ENCODE measurements at places on chromosomes 5 and 9.

DNA sequence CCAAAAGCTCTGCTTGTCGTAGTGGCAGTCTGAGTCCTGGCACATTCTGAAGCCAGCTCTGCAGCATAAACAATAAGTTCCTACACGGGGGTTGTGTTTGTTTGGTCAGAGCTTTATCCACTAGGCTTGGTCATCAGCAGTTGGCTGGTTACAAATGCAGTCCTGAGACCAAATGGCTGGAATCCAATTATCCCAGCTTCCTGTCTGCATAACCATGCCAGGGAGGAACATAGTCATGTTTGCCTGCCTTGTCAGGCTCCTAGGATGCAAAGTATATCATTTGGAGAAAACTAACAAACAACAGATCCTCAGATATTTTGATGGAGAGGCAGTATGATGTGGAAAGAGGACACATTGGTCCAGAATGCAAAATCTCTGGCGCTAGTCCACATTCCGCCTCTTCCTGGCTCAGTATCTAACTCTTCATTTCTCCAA is 85.8 kb downstream of the FBXO38 start:
- no peak for DNase-seq

DNA sequence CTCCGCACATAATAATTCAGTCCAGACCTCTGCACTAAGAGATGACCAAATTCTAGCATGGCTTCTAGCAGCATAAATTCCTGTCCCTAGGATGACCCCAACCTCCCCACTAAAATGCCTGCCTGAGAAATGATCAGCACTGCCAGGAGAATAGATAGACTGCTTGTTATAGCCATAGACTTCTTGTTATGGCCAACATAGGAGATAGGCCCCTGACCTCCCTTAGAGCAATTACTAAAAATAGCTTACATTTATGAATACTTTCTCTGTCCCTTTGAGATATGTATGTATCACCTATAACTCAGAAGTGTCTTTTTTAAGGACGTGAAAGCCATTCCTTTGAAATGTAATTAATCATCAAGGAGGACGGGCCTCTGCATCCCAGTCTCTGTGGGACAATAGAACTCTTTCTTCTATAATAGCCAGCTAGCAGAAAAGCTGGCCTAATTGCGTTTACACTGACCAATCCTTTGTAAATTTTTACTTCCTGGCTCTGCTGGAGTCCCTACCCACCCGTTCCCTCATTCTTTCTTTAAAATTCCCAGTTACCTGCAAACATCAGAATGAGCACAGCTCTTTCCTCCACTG is 1002.7 kb downstream of the CDH18 start:
- no peak for DNase-seq

DNA sequence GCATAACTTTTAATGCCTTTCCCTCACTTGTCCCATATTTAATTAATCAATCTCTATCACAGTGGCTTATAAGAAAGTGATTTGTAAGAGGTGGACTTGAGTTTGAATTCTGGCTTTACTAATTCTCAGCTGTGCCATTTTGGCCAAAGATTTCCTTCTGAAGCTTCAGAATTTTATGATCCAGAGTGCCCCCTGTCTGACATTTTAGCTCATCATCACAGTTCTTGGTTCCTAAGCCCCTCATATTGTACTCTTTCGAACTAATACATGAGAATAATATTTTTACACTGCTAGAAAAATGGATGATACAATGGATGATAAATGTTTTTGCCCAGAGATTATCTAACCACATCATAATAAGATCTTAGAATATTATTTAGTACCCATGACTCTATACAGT is 1014.1 kb downstream of the PTPRD start:
- no peak for DNase-seq

GRCh38 chr5:149063896-149064478 is 1.1 kb upstream of the SH3TC2 start:
- DNase-seq = no peak

DNA sequence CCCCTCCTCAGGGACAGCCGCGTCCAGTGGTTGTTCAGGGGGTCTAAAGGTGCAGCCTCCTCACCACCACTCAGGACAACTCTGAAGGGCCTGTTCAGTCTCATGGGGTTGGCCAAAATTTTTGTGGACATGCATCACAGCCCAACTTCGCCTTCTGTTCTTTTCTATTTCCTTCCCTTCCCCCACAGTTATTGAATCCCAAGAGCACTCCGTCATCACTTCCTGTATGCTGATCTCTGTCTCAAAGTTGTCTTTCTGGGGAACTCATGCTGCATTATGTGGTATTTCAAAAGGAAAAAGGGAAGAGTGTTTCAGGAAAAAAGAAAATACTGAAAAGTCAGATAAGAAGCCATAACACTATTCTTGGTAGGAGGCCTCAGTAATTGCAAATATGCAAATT is 355.4 kb downstream of the CAAP1 start:
- no peak for DNase-seq

DNA sequence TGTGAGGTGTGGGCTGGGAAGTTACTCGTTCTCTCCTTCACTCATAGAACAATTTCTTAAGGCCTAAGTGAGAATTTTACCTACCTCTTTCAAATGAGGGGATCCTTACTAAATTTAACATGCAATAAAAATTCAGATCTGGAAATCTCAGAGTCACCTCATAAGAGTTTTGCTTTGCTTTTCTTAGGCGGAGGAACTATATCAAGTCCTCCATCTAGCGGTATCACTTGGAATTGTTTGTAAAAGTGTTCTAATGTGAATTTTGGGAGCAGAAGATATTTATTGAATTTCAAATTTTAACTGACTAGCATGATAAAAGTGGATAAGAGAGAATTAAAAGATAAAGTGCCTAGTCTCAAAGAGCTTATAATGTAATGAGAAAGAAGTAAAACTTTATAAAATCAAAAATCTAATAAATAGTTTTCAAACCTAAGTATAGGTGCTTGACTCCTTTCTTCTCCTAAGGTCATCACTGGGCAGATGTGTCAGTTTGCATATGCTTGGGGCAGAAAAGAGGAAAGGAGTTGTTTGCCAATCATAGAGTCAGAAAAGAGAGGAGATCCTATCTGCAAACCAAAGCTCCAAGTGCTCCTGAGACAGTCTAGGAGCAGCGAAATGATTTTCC is 145.7 kb upstream of the DAB2 start:
- no peak for DNase-seq

- no peak for DNase-seq
Observed at GRCh38 chr5:176882567-176882903, 16.6 kb downstream of the HK3 start.

GRCh38 chr5:41882765-41883164 is 12.5 kb upstream of the OXCT1 start:
- DNase-seq = no peak

DNA sequence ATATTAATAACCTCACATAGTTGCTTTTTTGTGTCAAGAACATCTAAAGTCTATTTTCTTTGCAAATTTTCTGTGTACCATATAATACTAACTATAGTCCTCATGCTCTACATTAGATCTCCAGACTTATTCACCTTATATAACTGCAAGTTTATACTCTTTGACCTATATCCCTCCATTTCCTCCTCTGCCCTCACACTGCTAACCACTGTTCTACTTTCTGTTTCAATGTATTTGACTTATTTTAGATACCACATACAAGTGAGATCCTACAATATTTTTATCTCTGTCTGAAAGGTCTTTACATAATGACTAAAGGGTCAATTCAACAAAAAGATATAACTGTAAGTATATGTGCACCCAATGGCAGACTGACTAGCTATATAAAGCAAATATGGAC is 789.7 kb upstream of the ZNF608 start:
- no peak for DNase-seq

- DNase-seq = no peak
Observed at GRCh38 chr5:135242866-135243555, 156.0 kb downstream of the MACROH2A1 start.

DNA sequence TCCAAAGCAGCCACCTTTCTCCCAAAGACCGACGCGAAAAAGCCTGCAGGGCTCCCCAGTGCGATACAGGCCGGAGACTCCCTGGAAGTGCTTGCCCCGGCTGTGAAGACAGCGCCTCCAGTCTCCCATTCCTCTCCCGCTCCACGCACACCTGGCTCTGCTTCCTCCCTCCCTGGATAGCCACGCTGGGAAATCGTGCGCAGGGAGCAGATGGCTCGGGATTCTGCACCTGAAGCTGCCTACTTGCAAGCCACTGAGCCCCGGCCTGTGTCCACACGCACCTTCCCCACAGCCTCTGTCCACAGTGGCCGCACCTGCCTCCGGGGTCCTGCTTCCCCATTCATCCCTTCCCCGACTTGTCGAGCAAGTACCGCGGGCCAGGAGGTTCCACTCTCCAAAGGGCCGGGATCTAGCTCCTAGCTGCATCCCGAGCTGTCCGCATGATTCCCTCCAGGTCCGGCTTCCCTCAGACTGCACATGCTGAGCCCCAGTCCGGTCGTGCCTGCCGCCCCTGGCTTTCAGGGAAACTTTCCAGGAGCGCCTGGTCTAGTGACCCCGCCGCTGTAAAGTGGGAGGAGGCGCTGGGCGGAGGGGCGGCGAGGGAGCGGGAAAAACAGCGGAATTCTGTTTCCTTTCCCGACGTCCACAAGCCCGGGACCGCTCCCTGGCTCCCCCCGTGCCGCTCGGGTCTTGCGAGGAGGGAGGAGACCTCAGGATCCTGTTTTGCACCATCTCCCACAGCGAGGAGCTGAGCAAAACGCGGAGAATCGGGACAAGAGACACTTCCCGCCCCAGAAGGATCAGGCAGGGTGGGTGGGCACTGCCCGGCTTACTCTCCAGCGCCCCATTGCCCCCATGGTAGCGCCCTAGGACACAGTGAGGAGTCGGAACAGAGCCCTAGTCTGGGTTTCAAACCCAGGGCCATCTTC is 2.0 kb downstream of the SEMA6A start:
- no peak for DNase-seq

- no peak for DNase-seq
Observed at GRCh38 chr5:32276173-32276853, 36.4 kb downstream of the MTMR12 start.

- no peak for DNase-seq
Observed at GRCh38 chr9:111407813-111408212, 76.4 kb downstream of the ECPAS start.

GRCh38 chr9:91896097-91896496 is 53.9 kb downstream of the ROR2 start:
- no peak for DNase-seq

- no peak for DNase-seq
Observed at GRCh38 chr9:96115836-96116235, 186.1 kb downstream of the HSD17B3 start.

GRCh38 chr5:151550146-151550545 is 41.0 kb downstream of the FAT2 start:
- DNase-seq = no peak

DNA sequence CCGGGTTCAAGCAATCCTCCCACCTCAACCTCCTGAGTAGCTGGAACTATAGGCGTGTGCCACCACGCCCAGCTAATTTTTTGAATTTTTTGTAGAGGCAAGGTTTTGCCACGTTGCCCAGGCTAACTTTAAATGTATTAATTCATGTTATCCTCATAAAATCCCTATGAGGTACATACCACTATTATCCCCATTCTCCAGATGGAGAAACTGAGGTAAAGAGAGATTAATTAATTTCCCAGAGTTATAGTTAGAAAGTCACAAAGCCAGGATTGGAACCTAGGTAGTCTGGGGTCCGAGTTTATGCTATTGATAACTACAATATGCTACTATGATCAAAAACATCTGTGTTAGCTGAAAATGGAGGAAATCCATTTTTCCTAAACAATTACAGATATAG is 31.9 kb upstream of the GOLPH3 start:
- no peak for DNase-seq

DNA sequence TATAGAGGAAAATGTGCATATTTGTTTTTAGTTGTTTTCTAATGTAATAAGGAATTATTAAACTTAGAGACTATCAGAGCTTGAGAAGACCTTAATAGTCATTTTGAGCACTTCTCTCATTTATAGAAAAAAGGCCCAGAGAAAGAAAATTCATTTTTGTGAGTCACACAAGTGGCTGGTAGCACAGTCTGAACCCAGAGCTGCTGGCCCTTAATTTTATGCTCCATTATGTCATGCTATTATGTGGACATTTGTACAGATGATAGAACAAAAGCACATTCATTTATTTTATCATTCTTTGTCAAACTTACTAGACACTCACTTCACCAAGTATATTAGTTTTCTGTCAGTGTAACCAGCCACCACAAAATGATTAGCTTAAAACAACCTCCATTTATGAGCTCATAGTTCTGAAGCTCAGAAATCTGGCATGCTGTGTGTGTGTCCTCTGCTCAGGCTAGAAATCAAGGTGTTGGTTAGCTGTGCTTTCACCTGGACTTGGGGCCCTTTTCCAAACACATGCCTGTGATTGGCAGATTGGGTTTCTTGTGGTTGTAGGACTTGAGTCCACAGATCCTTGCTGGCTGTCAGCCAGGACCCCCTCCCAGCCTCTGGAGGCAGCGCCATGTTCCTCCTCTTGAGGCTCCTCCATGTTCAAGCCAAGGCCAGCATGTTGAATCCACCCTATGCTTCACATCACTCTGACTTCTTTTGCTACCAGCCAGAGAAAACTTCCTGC is 188.9 kb downstream of the ARHGAP26 start:
- no peak for DNase-seq

DNA sequence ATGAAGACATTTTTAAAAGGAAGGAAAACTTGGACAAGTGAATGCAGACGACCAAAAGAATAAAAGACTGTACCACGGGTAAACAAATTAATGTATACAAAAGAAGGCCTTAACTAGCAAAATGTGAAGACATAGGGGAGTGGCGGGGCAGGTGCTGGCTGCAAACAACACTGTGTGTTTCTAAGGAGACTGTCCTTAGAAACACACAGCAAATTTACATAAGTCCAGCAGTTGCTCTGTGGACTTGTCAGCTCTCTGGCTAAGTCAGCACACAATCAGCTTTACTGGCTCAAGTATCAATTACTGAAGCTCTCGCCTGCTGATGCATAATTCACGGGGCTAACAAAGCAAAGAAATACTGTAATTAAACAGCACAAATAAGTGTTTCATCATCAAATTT is 24.8 kb downstream of the PTBP3 start:
- no peak for DNase-seq

- no peak for DNase-seq
Observed at GRCh38 chr9:117304549-117304948, 110.3 kb downstream of the ASTN2 start.

DNA sequence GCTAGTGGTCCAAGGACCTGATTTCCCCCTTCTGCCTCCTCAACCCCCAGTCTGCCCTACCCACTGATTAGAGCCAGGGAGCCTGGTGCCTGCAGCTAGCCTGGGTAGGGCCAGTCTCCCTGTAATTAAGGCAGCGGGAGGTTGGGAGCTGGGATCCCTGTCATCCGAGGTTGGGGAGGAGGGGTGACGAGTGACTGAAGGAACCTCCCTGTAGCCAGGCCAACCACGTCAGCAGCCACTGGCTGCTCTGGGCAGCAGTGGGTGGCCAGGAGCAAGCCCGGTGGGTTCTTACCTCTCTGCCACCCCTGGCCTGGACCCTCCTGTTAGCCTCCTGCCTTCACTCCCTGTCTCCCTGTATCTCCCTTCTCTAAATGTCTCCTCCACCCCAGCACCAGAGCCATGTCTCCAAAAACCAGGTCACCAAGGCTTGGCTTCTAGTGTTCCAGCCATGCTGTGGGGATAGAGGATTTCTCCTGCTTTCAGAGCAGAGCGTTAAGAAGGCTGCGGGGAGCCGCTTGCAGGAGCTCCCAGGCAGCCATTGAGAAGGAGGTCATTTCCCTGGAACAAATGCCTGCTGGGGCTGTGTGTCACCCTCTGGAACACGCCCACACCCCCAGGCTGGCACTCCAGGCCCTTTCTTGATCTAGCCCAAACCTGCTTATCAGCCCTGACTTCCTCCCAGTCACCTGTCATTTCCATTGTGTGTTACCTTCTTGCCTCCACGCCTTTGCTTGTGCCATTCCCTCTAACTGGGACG is 65.0 kb upstream of the GGTA1 start:
- DNase-seq = no peak
